ENCODE measurements at places on chromosomes 4 and X.

DNA sequence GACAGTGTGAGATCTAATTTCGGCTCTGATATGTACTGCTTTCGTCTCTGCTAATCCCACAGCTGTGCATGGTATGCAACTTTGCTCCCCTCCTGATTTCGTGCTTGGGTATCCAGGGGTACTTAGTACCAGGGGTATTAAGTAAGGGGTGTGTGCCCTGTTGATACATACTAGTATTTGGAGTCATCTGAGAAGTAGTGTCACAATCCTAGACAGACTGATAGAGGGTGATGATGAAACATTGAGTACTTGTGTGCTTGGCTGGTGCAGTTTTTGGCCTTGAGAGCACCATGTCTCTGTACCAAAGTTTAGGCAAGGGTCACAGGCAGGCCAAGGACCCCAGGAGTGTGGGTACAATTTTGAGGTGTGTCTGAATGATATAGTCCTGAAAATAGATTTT, 10.9 kb downstream of the GPAT3 start:
- no peak for DNase-seq

- DNase-seq, result no peak
Measured at GRCh38 chr4:101685126-101685525, 105.4 kb upstream of the BANK1 start.

DNA sequence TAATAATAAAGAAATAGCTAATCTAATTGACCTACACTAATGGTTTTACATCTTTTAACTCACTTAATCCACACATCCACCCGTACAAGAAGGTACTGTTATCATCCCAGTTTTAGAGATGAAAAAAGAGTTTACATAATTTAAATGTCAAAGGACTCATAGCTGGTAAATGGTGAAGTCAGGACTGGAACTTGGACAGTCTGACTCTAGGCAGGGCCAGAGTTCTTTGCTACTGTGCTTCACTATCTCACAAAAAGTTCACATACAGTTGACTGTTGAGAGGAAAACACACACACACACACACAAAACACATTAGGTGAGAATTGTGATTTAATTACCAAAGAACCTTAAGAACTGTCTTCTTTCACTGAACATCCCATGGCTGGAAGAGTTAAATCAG, 71.2 kb upstream of the PRSS48 start:
- peak; percentile 28 for DNase-seq

DNA sequence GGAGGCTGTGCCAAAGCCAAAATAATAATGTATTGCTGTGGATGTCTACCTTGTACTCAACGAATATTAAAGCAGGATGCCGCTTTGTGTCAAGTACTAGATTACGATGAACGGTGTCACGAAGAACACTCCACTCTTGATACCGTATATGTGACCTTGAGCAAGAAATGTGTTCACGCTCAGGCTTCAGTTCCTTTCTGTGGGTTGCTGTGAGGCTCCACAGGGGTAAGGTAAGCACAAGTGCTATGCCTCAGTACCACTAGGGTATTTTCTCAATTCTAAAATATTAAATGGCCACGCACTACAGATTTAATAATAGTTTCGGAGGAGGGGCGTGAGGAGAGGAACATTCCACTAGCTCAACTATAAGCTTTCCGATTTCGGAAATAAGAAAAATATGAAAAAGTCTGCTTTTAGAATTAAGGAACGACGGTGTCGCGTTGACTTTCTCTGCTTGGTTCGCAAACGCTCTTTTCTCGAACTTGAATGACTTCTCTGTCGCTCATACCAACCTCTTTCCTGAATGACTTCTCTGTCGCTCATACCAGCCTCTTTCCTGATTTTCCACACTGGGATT, 607 bp upstream of the SCOC start:
- DNase-seq, result no peak

GRCh38 chrX:106007815-106008214, 30.7 kb downstream of the SERPINA7 start:
- DNase-seq, result no peak

- no peak for DNase-seq
Measured at GRCh38 chr4:37816006-37816405, 10.5 kb upstream of the PGM2 start.

DNA sequence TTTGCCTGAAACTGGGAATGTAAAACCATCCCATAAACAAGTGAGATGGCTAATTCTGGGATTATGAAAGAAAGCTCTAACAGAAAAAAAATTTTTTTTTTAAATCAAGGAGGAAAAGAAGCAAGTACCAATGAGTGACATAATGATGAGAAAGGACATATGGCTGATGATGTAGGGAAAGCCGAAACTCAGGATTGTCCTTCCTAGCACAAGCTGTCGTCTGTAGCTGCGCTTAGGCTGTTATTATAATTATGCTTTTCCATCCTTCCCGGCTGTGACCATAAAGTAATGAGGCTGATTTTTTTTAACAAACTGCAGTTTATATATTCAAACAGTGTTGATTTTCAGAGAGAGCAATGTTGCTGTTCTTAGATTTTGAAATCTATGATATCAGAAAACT, 209.8 kb upstream of the NOCT start:
- no peak for DNase-seq

- no peak for DNase-seq
Measured at GRCh38 chrX:43328358-43328946, 327.6 kb upstream of the MAOA start.

GRCh38 chrX:152876931-152877840, 20.7 kb upstream of the ZNF185 start:
- DNase-seq, result no peak

All from globus pallidus (tissue), 1 donor.